ENCODE measurements at places on chromosomes 1 and 21.

DNA sequence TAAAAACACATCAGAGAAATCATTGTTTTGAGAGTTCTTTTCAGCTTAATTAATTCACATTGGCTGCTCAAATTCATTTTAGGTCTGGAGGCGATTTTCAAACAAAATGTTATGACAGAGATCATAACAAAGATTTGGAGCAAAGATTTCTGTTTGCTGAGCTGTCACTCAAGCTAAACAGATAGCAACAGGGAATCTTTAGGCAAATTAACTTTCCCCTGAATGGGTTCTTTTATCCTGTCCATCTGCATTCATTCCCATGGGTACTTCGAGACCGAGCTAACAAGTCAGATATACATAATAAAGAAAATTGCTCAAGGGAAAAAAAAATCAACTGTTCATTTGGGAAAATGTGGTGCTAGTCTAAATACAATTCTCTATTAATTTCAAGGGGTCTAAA is 30.2 kb upstream of the CA6 start:
- no peak for DNase-seq

- no peak for DNase-seq
Measured at GRCh38 chr1:3372317-3372716, 82.1 kb upstream of the ARHGEF16 start.

DNA sequence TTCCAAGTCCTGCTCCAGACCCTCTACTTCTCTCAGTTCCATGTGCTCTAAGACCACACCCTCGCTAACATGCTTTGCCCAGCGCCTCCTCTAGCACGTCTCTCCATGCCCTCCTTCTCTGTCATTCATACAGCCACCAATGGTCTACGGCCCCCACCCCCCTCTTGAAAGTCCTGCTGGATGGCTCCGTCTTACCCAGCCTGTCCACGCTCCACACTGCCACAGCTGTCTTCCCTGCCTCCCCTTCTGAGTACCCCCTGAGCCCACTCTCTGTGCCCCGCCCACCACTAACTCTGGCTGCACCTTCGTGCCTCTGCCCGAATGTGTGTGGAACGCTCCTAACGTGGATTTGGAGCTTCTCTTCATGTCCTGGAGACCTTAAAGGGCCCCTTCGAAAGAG is 244.6 kb downstream of the TRABD2B start:
- no peak for DNase-seq

DNA sequence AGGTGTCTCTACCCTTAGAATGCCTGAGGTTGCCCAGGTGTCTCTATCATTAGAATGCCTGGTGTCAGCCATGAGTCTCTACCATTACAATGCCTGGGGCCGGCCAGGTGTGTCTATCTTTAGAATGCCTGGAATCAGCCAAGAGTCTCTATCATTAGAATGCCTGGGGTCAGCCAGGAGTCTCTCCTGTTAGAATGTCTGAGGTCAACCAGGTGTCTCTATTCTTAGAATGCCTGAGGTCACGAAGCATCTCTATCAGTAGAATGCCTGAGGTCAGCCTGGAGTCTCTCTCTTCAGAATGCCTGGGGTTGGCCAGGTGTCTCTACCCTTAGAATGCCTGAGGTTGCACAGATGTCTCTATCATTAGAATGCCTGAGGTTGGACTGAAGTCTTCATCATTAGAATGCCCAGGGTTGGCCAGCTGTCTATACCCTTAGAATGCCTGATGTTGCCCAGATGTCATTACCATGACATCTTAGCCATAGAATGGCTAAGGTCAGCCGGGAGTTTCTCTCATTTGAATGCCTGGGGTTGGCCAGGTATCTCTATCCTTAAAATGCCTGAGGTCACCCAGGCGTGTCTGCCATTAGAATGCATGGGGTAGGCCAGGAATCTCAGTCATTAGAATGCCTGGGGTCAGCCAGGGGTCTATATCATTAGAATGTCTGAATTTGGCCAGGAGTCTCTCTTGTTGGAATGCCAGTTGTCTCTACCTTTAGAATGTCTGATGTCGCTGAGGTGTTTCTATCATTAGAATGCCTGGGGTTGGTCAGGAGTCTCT is 44.0 kb downstream of the RNF187 start:
- no peak for DNase-seq

- no peak for DNase-seq
Measured at GRCh38 chr1:230392920-230393521, 33.1 kb downstream of the PGBD5 start.

DNA sequence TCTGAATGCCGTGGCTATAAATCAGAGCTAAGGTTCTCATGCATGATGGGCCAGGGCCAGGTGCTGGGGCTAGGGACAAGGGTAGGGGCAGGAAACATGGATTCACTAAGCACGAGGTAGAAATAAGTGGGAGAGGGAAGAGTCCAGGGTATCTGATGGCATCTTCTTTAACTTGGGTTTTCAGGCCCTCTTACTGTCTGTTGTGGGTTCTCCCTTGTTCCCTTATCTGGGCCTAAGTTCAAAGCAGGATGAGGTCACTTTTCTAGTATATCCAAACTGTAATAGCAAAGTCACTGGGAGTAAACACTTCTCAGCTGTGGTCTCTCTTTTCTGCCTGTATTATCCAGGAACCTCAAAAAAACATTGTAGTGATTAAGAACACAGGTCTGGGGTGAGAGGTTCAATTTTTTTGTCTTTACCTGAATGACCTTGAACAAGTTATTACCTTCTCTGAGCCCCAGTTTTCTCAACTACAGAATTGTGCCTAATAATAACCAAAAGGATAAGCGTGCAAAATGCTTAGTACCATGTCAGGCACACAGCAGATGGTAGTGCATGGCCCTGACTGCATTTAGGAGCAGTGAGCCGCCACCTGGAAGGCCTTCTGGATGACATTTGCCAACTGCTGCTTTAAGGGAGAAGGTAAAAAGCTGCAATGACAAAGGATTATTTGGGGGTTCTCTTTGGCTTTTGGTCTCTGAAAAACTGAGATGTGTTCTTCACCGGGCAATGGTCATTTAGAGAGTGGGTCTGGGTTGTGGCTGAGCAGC is 53.6 kb upstream of the A3GALT2 start:
- no peak for DNase-seq
